ENCODE measurements at places on chromosomes 12 and 14.

DNA sequence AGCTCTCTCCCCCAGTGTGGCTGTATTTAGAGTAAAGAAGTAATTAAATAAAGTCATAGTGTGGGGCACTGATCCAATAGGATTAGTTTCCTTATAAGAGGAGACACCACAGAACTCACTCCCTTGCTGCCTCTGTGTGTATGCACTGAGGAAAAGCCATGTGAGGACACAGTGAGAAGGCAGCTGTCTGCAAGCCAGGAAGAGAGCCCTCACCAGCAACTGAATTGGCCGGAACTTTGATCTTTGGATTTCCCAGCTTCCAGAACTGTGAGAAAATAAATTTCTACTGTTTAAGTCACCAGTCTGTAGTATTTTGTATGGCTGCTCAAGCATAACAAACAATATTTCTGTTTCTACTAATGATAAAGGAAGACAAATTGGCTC lies 368.7 kb upstream of the PRICKLE1 start:
- peak; percentile 22 for DNase-seq

- DNase-seq: peak; percentile 63
Measured at GRCh38 chr14:56117765-56118610, at the start of gene PELI2. Gene PELI2, plus strand, starts transcription at chr14:56118411. Its CDS starts 250 bp downstream, at chr14:56118661.

GRCh38 chr12:2997989-2998670 lies 38.9 kb downstream of the TEAD4 start:
- no peak for DNase-seq

GRCh38 chr12:56641219-56641618 lies 4.6 kb downstream of the ATP5F1B start:
- no peak for DNase-seq

GRCh38 chr12:110563702-110564470 lies 19.2 kb downstream of the PPTC7 start:
- DNase-seq: no peak

All from WERI-Rb-1 (cell line).